Activated CD4-positive, alpha-beta T cell treated with anti-CD3 and anti-CD28 coated beads, Interleukin-2, amount 50 U/mL, for 1 hour (primary cell): ENCODE measurements at places on chromosomes 12 and 14.

GRCh38 chr12:9083793-9084192, 31.9 kb downstream of the A2M start:
- no peak for DNase-seq

- DNase-seq = no peak
These were observed 14.9 kb downstream of the DTX1 start for GRCh38 chr12:113071135-113072112.

- no peak for DNase-seq
These were observed 105.0 kb downstream of the DAD1 start for GRCh38 chr14:22483863-22484593.

DNA sequence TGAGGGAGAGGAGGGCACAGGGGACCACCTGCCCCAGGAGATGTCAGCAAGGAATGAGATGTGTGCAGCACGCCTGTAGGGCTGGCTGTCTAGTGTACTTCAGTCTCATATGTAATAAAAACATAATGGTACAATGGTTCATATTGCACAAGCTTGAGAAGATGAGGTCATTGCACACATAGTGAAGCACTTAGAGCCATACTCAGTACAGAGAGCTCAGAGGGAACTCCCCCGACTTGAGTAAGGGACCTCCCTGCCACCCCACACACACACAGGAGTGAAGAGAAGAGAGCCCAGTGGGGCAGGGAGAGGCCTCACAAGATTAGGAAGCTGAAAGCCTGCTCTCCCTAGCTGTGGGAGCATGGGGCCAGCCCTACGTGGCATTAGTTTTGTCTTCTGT, 61.5 kb downstream of the SLC6A12 start:
- no peak for DNase-seq

DNA sequence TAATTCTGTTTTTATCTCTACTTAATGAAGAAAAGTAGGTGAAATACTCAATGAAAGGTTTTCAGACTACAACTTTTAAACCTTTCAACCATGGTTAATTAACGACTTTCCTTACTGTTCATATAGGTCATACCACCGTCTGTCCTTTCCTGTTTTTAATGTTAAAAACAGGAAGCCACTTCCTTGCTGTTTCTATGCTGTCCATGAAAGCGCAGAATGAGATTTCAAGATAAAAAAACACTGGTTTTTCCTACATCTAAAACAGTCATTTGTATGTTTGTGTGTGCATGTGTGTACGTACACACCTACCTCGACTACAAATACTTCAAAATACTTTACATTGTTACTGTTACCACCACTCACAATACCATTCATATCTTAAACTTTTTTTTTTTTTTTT, 27.3 kb downstream of the SPTLC2 start:
- no peak for DNase-seq

- no peak for DNase-seq
These were observed 61.6 kb upstream of the GZMB start for GRCh38 chr14:24695265-24696241.

GRCh38 chr12:57214398-57214781, 2.2 kb upstream of the NXPH4 start:
- peak; percentile 67 for DNase-seq

DNA sequence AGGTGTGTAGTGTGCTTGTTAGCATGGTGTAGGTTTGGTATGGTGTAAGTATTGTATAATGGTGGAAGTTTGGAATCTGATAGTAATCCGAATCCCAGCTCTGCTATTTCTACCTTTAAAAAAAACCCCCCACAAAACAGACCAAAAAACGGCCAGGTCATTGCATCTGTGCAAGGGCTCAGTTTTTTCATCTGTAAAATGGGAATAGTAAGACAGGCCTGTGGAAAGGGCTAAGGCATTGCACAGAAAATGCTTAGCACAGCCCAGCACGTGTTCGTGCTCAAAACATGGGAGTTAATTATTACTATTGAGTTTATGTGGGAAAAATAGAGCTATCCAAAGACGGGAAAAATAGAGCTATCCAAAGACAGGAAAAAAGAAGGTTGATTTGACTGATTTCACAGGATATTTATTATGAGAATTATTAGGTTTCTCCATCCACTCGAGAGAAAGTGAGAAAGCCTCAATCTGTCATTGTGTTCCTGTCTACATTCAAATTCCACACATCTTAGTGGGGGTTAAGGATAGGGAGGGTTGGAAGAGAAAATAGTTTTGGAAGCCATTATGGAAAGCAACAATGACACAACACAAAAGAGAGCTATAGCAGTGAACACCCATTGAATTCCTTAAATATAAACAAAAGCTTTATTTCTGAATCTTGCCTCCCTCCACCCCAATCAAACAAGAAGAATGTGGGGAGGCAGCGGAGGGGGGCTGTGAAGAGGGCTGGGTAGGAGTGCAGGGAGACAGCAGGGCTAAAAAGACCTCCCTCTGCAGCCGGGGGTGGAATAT, 126.8 kb upstream of the MAX start:
- no peak for DNase-seq

DNA sequence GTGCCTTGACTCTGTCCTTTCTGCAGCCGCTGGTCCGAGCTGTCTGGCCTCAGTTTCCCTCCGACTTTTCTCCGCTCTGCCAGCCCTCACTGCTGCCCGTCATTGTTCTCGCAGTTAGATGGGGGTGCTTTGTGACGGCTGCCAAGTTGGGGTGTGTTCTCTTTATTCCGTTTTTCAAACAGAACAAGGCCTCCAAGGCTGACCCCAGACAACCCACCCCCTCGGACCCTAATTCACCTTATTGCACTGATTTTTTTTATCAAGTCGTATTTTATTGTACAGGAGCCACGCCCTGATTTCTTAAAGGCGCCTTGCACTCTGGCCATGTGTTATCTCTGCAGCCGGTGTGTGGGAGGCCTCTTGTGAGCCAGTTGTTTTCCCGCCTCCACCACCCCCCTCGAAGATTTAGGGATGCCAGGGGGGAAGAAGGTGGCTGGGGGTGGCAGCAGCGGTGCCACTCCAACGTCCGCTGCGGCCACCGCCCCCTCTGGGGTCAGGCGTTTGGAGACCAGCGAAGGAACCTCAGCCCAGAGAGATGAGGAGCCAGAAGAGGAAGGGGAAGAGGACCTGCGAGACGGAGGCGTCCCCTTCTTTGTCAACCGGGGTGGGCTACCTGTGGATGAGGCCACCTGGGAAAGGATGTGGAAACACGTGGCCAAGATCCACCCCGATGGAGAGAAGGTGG, 1.3 kb downstream of the VASH1 start:
- no peak for DNase-seq

GRCh38 chr14:71753126-71753830, 179.0 kb upstream of the RGS6 start:
- peak; percentile 68 for DNase-seq

DNA sequence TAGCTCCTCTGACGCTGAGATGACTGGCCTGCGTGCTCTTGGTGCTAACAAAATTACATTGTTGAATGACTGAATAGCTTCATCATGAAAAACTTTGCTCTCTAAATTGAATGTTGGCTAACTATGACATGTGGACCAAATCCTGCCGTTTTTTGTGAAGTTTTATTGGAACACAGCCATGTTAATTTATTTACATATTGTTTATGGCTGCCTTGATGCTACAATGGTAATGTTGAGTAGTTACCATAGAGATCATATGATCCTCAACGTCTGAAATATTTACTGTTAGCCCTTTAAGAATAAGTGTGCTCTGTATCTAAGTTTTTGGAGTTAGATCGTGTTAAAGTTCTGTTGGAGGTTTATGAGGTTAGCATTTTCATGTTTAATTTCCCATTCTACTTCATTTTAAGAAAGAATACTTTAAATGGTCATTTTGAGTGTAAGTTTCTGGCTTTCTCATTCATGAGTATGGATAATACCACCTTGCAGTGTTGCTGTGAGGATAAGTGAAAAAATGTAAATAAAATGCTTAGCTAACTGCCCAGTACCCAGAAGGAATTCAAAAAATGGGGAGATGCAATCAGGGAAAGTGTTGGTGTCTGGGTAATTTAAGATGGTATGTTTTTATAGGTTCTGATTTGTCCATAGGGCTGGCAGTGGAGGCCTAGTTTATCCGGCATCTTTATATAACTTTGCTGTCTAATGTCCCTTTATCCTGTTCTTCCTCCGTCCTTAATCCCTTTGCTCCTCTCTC, 35.3 kb downstream of the NUBPL start:
- no peak for DNase-seq

GRCh38 chr12:69698769-69699540, at the start of gene BEST3:
BEST3 (minus strand) TSS chr12:69699303; CDS start chr12:69697798, 1,505 bp downstream.
- no peak for DNase-seq

DNA sequence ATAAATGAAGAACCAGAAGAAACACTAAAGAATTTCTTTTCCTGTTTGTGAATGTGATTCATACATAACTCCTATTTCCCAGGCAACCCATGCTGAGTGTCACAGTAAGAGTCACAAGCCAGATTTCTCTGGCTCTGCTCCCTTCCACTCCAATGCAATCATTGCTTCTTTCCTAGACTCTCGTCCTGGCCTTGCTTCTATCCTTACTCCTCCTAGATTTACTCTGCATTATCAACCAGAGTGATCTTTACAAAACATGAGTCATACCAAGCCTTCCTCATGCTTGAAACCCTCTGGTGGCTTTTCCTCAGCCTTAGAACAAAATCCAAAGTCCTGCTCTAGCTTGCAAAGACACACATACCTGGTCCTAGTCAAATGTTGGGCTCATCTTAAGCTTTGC, 13.3 kb downstream of the IL22 start:
- DNase-seq = no peak

- DNase-seq = no peak
These were observed 12.5 kb upstream of the CRADD start for GRCh38 chr12:93664573-93665138.
